ENCODE measurements at places on chromosomes 5 and 9.

DNA sequence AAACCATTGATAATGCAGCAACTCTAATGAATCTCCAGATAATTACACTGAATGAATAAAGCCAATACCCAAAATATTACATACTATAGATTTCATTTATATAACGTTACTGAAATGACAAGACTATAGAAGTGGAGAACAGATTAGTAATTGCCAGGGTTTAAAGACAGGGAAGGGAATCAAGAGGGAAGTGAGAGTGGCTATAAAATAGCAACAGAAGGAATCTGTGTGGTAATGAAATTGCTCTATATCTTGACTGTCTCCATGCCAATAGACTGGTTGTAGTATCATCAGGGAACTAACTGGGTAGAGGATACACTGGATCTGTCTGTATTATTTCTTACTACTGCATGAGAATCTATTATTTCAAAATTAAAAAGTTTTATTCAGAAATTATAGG, 396.5 kb upstream of the RPS23 start:
- DNase-seq = no peak

GRCh38 chr9:105191508-105192121, 52.8 kb upstream of the SLC44A1 start:
- DNase-seq = no peak

DNA sequence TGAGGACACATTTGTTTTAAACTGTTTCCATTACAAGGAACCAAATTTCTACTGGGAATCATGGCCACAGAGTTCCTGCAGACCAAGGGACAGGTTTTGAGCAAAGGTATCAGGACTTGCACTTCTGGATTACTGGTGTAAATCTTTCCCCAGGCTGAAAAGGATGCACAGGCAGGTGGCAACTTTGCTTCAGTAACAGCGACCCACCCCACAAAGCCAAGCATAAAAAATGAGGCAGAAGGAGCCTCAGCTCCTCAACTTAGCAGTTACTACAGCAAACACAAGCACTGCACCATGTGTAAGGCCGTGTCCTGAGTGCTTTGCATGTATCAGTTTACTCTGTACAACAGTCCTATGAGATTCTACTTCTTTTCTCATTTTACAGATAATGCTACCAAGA, 251.9 kb downstream of the EBF1 start:
- no peak for DNase-seq

DNA sequence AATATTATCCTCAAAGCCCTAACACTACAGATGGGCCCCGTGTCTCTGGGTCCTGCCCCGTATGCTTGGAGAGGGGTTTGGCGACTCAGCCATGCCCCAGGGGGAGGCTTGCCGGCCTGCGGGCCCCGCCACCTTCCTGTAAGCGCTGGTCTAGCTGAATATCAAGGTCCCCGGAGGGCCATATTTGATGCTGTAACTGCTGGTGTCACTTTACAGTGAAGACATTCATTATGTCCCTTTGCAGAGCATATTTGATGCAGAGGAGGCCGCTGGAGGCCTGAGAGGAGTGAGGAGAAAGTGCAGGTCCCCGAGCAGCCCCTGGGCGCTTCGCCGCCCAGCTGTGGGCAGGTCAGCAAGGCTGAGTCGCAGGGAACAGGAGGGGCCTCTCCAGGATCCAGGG, 16.8 kb downstream of the IRX4 start:
- no peak for DNase-seq

- no peak for DNase-seq
These were observed 130.9 kb downstream of the CCDC192 start for GRCh38 chr5:127834094-127834531.
